Central memory CD8-positive, alpha-beta T cell (primary cell): ENCODE measurements at places on chromosomes 4 and X.

- DNase-seq, result no peak
Measured at GRCh38 chrX:96909291-96909690, 25.6 kb downstream of the RPA4 start.

DNA sequence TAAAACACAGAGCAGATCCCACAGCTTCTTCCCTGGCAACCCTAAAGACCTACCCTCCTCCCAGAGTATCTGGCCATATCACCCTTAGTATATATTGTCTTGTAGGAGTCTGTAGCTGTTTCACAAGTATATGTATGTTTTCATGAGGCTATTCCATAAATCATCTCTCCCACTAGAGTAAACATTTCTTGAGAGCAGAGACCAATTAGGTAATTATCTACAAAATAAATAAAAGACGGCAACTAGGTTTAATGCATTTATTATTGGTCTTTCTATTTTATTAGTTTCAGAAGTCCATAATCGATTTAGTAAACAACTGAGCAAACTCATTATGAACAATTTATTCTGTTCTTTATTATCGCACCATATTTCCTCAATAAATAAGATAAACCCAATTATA lies 7.0 kb downstream of the ACOT9 start:
- DNase-seq, result no peak

DNA sequence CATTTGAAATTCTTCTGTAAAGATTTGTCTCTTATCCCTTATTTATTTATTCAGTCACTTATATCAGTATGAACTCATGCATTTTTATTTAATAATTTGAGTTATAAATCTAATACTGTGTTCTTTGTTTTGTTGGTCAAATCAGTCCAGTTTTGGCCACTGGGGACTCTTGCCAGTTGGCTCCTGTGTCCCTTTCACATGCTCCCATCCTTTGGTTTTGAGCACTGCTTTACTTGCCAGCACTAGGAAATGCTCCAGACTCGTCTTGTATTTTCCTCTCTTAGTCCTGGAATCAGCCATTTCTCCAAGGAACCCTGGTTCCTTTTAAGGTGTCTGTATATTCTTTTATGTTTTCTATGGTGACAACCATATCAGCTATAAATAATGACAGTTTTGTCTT lies 28.1 kb downstream of the KANTR start:
- no peak for DNase-seq

GRCh38 chr4:73853246-73853704 lies at the start of gene PF4V1:
Gene PF4V1 (plus strand): TSS chr4:73853296. CDS start chr4:73853363, 67 bp downstream.
- DNase-seq, result no peak

DNA sequence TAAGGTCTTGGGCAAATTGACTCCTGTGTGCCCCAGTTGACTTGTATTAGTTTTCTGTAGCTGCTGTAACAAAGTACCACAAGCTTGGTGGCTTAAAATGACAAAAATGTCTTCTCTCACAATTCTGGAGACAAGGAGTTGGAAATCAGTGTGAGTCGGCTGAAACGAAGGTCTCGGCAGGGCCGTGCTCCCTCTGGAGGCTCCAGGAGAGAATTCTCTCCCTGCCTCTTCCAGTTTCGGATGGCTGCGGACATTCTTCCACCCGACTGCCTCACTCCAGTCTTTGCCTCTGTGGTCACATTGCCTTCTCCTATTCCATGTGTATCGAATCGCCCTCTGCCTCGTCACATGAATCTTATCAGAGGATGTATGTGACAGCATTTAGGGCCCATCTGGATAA lies 66.0 kb upstream of the PHOX2B start:
- no peak for DNase-seq
